KG1 (cell line): ENCODE measurements at places on chromosomes 6 and 20.
A peak's percentile ranks its signal among the peaks of the same experiment; 100 is the strongest.

- DNase-seq, result no peak
These were observed 5.6 kb downstream of the ARFRP1 start for GRCh38 chr20:63702036-63702665.

- peak; percentile 26 for DNase-seq
These were observed 52.9 kb upstream of the MLN start for GRCh38 chr6:33856655-33857054.

GRCh38 chr6:451847-452246, 60.3 kb downstream of the IRF4 start:
- DNase-seq, result no peak

DNA sequence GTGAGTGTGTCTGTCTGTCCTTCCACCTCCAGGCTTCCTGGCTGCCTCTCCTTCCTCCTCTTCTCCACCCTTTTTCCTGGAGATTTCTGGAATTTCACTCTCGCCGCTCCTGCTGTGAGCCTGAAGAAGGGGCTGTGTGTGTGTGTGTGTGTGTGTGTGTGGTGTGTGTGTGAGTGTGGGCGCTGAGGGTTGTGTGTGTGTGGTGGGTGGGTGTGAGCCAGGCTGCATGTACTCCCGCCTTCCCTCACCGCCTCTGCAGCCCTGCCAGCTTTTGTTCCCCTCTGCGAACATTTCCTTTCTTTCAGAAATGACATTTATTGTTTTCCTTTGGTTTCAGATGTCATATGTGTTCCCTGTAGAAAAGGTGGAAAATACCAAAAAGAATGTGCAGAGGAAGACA, 76.0 kb downstream of the SRC start:
- DNase-seq, result no peak

DNA sequence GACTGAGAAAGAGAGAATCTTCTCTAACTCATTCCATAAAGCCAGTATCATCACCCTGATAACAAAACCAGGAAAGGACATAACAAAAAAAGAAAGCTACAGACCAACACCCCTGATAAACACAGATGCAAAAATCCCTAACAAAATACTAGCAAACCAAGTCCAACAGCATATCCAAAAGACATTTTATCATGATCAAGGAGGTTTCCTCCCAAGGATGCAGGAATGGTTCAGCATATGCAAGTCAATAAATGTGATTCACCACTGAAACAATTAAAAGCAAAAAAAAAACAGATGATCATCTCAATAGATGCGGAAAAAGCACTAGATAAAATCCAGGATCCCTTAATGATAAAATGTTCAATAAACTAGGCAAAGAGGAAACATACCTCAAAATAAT, 24.5 kb upstream of the ALDH8A1 start:
- DNase-seq, result no peak

DNA sequence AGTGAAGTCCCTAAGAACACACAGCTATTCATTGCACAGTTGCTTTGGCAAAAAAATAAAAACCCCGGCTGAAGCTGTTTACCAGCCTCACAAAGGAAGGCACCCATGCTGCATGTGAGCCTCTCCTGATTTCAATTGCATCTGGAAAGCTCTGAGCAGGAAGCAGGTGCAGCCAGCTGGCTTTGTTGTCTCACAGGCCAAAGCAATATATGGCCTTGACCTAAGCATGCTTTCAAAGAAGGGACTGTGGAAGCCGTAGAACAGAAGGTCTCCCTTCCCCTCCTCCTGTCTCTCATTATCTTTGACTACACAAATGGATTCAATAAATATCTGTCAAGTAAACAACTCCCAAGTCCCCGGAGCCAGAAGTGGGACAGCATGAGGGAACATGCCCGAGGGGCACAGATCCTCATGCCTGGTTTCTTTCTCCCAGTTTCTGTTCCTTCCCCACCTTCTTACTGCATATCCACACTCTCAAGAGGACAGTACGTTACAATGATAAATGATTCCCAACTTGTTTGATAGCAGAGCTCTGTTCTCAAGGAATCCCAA, 57.2 kb upstream of the PCSK2 start:
- DNase-seq, result no peak

- peak; percentile 58 for DNase-seq
These were observed at the start of gene RBCK1 for GRCh38 chr20:407953-408842. TSS of gene RBCK1 (plus strand) at chr20:408299. CDS start at chr20:408758, 459 bp downstream.

DNA sequence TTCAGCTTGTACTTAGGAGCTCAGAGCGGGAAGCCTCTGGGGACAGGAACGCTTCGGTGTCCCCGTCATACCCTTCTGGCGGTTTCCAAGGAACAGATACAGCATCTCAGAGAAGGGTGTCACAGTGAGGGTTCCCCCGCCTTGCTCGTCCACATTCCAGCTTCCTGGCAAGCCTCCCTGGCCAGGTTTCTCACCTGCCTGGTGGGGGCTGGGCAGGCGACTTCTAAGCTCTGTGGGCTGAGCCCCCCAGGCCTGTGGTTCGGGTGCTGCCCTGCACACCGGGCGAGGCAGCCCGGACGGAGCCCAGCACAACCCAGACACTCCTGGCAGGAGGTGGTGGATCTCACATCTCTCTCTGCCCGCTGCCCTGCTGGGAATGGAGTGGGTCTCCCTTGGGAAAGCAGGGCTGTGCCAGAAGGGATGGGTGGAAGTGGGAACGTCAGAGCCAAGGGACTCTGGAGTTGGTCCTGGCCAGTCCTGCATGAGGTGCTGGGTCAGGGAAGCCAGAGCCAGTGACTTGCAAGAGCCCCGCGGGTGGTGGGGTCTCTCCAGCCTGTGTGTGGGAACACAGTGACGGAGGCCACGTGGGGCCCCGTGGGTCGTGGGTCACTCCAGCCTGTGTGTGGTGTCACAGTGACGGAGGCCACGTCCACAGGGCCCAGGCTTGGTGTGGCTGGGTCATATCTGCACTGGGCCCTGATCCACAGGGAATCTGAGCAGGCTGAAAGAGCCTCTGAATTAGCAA, 47.7 kb upstream of the SMOC2 start:
- DNase-seq, result no peak

DNA sequence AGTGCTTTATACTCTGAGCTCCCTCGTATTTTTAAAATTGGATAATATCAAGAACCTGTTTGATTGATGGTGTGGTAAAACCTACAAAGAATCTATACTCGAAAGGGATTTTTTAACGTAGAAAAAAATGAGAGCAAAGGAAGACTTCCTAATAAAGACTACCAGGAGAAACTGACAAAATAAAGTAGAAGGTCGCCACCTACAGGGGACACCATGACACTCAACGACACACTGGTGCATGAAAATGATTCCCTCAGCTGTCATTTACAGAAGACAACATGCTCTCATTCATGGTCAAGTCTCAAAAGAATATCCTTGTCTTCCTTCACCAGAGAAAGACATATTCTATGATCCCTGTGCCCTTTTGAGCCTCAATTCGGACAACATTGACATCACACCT, 10.1 kb upstream of the NHSL1 start:
- no peak for DNase-seq

- peak; percentile 17 for DNase-seq
These were observed 67.7 kb downstream of the TMEM244 start for GRCh38 chr6:129793447-129793846.

DNA sequence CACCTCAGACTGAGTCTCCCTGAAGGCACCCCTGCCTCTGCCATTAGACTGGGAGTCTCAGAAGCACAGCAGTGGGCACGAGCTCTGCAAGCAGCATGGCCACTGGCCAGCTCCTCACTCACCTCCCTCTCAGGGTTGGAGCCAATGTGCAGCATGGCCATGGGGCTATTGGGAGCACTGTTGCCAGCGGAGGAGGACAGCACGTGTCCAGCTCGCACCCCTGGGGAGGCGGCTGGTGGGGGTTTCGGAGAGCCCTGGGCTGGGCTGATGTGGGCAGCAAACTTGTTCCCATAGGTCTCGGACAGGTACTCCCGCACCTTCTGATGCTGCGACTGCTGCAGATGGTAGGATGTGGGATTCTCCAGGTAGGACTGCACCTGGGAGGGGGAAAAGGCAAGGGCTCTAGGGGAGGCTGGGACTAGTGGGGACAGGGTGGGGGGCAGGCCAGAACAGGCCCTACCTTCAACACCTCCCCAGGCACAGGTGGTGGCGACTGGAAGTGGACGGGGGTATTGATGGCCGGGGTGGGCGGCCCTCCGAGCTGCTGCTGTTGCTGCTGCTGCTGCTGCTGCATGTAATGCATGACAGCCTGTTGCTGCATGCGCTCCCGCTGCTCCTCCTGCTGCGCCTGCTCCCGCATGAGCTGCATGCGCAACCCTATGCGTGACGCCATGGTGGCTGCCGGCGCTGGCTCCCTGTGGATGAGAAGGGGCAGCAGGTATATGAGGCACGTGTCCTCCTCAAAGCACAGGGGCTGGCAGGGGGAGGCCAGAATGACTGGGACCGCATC, 44.7 kb downstream of the TFEB start:
- DNase-seq, result no peak

- no peak for DNase-seq
These were observed 192.2 kb downstream of the GJA10 start for GRCh38 chr6:90086517-90086916.

- no peak for DNase-seq
These were observed 137.2 kb upstream of the ADGRB3 start for GRCh38 chr6:68497927-68498326.

DNA sequence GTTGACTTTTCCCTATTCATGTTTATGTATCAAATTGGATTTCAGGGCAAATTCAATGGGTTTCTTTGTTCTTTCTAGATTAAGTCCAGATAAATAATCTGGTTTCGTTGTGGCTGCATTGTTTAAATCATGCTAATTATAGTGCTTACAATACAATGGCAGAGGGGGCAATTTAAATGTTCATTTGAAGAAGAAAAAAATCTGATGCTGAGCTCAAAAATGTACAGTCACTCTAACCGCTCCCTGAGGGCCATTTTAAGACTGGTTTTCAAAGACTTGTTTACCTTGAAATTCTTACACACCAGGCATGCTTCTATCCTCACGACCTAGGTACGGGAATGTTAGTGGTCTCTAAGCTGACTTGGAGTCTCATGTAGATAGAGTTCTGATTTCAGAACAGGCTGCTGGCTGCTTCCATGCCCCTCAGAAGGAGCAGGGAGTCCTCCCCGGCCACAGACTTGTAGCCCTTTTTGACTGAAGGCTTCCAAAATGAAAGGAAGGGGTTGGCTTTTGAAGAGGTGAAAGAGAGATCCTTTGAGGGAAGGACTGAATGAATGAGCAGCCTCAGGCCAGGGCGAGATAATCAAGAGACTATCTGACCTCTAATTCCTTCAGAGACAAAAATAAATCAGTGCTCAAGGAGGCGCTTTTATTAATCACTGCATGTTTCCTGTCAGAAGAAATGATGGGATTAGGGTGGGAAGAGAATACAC, 86.1 kb upstream of the ZNF217 start:
- DNase-seq, result no peak

DNA sequence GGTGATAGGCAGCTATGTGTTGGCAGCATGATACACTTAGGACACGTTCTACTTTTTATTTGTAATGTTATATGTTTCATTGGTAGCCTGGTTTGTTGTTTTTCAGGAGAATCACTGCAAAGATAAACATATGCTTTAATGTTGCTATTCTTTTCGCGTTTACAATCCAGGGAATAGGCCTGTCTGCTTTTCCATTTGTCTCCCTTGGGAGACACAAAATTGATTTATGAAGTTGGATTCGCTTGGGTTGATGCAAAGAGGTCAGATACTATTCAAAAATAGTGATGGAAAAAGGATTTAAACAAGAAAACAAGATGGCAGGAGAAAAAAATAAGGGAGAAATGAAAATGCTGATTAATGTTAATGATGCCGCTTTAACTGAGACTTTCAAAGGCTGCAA, 179.5 kb upstream of the SOX4 start:
- DNase-seq, result no peak

DNA sequence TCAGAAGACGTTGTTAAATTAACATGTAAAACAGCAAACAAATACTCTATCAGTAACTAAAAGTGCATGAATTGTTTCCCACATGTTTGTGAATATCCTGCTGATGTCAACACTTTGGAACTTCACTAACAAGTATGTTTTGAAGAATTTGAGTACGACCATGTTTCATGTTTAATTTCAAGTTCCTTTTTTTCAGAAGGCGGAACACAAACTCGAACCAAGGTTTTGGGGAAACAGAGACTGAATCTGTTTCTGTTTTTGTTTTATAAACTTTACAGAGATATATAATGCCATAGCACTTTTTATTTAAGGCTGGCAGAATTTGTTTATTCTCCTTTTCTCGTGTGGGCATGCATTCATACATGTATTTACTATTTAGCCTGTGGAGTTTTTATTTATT, 509.3 kb upstream of the CITED2 start:
- DNase-seq, result no peak

GRCh38 chr6:148349466-148349865, 6.8 kb downstream of the SASH1 start:
- DNase-seq, result no peak

- DNase-seq, result no peak
These were observed 8.5 kb downstream of the GRIK2 start for GRCh38 chr6:101401792-101402621.

- DNase-seq, result no peak
These were observed 10.9 kb upstream of the GLP1R start for GRCh38 chr6:39037707-39038106.

DNA sequence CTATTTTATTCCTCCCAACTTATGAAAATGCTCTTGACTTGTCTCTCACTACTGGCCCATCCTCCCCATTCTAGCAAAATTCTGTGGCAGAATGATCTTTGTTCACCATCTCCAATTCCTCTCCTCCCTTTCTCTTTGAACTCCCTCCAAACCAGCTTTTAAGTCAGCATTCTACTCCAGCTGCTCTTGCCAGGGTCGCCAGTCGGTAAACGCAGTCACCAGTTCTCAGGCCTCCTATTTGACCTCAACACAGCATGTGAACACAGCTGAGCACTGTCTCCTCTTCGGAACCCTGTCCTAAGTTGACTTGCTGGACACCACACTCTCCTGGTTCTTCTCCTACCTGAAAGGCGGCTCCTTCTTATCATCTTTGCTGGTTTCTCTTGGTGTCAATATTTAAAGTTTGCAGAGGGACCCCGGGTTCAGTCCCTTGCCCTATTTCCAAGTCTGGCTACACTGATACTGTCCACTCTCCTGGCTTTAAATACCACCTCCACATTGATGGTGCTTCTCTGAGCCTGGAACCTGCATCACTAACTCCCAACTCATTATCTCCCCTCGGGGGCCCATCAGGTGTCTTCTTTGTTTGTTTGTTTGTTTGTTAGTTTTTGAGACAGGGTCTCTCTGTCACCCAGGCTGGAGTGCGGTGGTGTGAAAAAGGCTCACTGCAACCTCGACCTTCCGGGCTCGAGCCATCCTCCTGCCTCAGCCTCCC, 27.4 kb downstream of the GDAP1L1 start:
- no peak for DNase-seq

- DNase-seq, result no peak
These were observed 195.4 kb downstream of the TBX18 start for GRCh38 chr6:84568971-84569370.

- DNase-seq, result no peak
These were observed 63.1 kb downstream of the SLX4IP start for GRCh38 chr20:10498200-10498599.
